ENCODE measurements at places on chromosomes 5 and 9.

DNA sequence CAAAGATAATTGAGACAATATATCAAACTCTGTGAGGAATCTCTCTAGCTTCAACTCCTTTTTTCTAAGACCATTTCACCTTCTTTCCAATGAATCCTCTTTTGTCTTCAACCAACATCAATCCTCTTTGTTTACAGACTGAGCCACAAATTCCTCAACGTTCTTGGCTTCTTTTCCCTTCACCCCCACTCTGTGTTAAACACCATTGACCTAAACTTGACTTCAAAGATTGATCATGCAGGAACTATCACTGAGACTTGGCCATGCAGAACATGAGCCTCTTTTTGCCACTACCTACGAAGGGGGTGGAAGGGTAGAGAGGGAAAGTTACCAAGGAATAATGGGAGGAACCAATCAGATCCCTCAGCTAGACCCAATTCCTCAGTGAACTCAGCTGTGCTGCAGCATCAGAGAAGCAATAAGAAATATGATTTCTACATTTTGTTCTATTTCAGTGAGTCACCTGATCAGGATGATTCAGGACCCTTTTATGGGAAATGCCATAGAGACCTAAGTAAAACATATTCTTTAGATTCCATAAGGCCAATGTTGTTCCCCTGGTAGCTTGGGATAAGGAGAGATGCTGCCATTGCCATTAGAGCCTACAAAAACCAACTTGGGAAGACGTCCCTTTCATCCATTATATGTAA lies 187.7 kb upstream of the RGMB start:
- no peak for DNase-seq

DNA sequence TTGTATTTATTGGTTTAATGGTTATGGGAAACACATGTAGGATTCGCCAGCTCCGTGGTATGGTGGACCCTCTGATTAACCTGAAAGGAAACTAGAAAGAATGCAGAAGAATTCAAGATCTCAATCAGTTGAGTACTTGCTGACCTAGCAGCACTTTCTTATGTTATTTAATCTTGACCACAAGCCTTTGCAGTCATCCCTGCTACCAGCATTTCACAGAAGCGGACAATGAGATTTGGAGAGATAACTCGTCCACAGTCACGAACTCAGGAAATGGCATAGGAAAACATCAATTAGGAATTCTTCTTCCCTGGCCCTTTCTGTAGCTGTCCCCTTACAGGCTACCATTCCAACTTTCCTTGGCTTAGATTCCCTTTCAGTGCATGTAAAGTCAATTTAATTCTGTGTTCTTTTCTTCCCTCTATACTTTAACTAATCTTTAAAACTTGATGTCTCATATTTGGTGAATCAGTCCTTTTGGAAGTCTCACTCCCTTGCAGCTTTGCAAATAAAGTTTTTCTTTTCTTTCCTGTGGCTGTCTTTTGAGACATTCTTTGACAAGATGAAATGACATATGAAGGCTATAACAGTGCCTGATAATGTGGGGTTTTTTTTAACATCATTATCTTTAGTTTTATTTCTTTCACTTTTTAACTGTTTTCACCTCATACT lies 1.3 kb upstream of the SLC44A1 start:
- DNase-seq: no peak

GRCh38 chr5:153400931-153401330 lies 89.5 kb upstream of the GRIA1 start:
- DNase-seq: no peak

- no peak for DNase-seq
Observed at GRCh38 chr9:121260457-121261106, 7.4 kb upstream of the GSN start.

- DNase-seq: no peak
Observed at GRCh38 chr5:39411985-39412384, 12.8 kb downstream of the DAB2 start.
